Glutamatergic neuron (in vitro differentiated cells): ENCODE measurements at places on chromosomes 7 and 10. TPM values are rescaled to one million over a fixed set of nuclear protein-coding genes. Genes with fewer than 3 reads are reported as not detected.

The AGBL3 gene
- total RNA-seq = 2.3 TPM

The MGMT gene
- total RNA-seq = 15.9 TPM

The OPALIN gene
- not detected for total RNA-seq

The PANK1 gene
- 16.7 TPM for total RNA-seq

The ANKRD26 gene
- 17.0 TPM for total RNA-seq

The CLCN1 gene
- 0.56 TPM for total RNA-seq

The BUB3 gene
- 81.1 TPM for total RNA-seq

- no peak for DNase-seq
Observed at GRCh38 chr7:129247087-129247486, 22.3 kb downstream of the AHCYL2 start.

- DNase-seq = no peak
Observed at GRCh38 chr10:35343739-35344138, 7.4 kb downstream of the CCNY start.

GRCh38 chr10:78656417-78657162 lies 412.2 kb upstream of the ZMIZ1 start:
- DNase-seq = peak; percentile 71

DNA sequence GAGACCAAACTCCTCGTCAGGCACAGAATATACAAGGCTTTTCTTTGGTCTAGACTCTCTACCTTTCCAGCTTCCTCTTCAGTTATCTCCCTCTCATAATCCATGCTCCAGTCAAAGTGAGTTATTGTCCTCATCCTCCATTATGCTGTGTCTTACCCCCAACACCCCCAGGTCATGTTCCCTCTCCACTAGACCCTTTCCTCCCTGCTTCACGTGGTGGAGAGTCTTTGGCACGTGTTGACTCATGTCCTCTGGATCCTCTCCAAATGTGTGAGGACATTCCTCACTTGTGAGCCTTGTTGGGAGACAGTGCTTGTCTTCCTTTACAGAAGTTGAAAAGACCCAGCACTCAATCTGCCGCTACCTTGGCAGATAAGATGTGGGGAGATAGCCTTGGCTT lies 36.0 kb upstream of the DLD start:
- DNase-seq = no peak

- DNase-seq = no peak
Observed at GRCh38 chr7:102395592-102395872, 631 bp upstream of the PRKRIP1 start.

DNA sequence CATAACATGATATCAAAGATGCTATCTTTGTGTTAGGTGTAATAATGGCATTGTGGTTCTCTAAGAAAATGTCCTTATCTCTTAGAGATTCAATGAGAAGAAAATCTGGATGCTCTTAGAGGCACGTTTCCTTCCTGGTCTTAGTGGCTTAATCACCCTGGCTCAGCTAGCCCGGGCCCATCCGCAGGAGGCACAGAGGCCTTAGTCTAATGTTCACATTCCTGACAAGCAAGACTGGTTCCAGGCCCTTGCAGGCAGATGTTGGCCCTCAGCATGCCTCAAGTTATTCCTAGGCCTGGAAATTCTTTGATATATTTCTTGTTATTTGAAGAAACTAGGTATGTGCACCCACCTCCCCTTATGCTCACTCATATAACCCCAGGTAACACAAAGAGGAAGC lies 357.6 kb downstream of the SFMBT2 start:
- DNase-seq = no peak

DNA sequence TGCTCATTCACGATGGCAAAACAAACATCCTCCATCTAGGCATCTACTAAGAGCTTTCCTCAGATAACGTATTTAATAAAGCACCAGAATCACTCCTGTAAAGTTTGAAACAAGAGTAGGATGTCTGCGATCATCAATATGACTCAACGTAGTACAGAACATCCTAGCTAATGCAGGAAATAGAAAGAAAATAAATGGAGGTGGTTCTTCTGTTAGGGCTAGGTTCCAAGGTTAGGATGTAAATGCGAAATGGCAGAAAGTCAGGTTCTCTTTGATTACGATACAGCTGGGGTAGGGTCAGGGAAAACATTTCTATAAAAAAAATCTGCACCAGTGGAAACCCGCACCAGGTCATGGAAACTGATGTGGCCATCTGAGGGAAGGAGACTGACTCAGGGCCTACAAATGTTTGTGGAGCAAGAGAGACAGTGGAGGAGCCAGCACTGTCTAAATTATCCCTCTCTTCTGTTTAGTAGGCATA lies 29.1 kb downstream of the CCDC6 start:
- no peak for DNase-seq
